ENCODE measurements at places on chromosomes 12 and 14.

- no peak for DNase-seq
These were observed 78.5 kb downstream of the TESC start for GRCh38 chr12:117020536-117021220.

- DNase-seq = no peak
These were observed 433.3 kb upstream of the PRICKLE1 start for GRCh38 chr12:43022838-43023237.

DNA sequence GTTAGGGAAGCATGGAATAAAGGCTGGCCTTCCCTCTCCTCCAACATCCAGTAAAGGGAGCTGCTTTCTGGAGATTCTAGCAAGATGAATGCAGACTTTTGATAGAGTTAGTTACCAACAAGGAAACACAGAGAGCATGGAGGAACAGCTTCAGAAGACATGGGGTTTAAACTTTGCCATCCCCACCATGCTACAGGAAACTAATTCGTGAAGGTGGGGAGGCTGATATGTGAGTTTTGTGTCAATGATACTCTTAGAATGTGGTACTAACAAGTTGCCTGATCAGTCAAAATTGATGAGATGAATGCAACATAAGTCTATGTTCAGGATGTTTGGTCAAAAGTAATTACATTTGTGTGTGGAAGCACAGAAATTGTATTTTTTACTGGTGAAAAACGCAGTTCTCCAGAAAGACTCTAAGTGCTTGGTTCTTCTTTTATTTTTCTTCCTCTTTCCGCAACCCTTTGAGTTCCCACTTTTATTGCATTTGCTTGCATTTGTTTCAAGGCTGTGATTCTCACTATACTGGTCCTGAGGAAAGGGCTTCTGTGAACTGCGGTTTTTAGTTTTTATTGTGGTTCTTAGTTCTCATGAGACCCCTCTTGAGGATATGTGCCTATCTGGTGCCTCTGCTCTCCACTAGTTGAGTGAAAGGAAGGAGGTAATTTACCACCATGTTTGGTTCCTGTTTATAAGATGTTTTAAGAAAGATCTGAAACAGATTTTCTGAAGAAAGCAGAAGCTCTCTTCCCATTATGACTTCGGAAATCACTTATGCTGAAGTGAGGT lies at the start of gene CLEC4A:
Gene CLEC4A (plus strand): TSS at position 494 of the 789 bp plus-strand sequence. CDS start 262 bp downstream, at position 756.
- no peak for DNase-seq

- DNase-seq = no peak
These were observed 88.1 kb downstream of the BCL2L14 start for GRCh38 chr12:12158858-12159257.

DNA sequence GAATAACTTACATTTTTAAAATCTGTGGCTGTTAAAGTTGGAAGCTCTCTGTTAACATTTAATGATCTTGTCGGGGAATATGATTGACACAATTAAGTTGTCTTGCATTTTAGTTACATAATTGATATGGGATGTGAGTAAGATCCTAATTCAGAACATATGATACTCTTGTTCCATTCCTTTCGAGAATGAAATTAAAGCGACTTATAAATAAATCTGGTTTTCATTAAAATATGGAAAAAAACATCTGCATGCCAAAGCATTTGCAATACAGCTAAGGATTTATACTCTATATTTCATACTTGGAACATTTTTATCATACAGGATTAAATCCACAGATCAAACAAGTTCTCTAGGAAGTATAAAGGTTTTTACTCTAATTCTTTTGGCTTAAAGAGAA lies 52.0 kb downstream of the SLC38A6 start:
- no peak for DNase-seq

GRCh38 chr12:109686523-109686922 lies 27.1 kb upstream of the FAM222A start:
- no peak for DNase-seq

GRCh38 chr12:131702573-131702877 lies 8.4 kb upstream of the SFSWAP start:
- DNase-seq = no peak

DNA sequence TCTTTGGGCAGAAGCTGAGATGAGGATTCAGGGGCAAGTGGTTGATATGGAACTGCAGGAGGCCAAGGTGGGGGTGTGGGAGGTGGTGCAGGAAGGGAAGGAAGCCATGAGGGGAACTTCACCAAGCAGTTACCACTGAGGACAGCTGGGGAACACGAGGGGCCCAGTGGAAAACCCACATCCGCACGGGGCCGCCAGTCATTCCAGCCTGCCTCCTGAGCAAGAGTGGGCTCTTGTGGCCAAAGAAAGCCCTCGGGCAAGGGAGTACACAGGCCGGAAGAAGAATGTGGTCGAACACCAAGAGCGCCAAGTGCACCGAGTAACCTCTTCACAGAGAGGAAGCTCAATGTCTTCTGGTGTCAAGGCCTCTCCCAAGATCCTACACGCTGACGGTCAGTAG lies 252.2 kb upstream of the FOXN3 start:
- DNase-seq = no peak

DNA sequence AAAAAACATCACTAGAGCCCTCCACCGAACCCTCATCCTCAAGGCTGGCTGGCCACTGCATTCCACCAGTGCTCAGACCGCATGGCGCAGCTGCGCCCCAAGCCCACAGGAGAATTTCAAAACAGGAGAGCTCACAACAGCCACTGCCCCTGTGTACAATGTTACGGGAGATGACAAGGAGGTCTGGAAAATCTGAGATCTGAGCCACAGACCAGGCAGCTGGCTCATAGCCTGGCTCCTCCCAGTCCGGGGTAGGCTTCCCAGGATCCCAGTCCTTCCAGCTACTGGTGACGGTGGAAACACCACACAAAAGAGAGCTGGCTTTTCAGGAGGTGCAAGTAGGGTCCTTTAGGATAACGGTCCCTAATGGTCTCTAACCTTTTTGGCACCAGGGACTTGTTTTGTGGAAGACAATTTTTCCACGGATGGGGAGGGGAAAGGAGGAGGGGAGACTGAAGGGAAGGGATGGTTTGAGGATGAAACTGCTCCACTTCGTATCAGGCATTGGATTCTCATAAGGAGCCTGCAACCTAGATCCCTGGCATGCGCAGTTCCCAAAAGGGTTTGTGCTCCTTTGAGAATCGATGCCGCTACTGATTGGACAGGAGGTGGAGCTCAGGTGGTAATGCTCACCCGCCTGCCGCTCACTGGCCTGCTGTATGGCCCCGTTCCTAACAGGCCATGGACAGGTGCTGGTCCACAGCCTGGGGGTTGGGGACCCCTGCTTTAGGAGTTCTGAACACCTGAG lies 23.0 kb upstream of the NRDE2 start:
- DNase-seq = no peak

- no peak for DNase-seq
These were observed 17.0 kb downstream of the ACSS3 start for GRCh38 chr12:81094718-81095360.

- no peak for DNase-seq
These were observed 188.3 kb downstream of the CAPZA3 start for GRCh38 chr12:18926188-18926587.

- no peak for DNase-seq
These were observed 130.6 kb downstream of the RALGAPA1 start for GRCh38 chr14:35678403-35679028.

DNA sequence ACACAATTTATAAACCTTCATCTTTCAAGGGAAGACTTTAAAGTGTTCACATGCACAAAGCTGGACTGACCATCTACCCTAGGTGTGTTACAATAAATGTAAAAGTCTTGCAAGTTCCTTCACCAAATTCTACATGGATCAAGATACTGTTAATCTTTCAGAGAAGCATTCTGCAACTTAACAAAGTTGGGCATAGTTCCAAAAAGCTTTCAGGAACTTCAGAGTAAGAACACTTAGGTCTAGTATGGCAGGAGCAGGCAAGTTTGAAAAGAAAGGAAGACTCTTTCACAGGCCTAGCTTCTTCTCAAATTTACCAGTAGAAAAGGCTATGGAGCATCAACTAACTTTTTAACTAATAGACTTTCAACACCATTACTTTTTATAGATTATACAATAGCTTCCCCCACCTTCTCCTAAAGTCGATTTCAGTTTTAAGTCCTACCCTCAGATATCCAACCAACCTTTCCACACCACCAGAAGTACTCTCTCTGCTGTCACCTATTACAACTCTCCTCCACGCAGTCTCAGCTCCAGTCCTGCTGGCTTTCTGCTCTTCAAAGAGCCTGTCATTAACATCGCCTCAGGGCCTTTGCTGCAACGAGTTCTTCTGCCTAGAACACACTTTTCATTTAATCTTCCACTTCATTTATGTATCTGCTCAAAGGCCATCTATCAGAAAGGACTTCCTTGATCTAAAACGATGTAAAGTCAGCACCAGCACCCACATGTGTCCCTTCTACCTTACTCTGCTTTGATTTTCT lies 333.9 kb downstream of the CEP128 start:
- no peak for DNase-seq

GRCh38 chr12:1502379-1502720 lies 92.0 kb downstream of the FBXL14 start:
- no peak for DNase-seq

GRCh38 chr12:94150240-94151121 lies 2.1 kb downstream of the PLXNC1 start:
- peak; percentile 38 for DNase-seq

- DNase-seq = no peak
These were observed 18.2 kb upstream of the IRF2BPL start for GRCh38 chr14:77046721-77047120.

DNA sequence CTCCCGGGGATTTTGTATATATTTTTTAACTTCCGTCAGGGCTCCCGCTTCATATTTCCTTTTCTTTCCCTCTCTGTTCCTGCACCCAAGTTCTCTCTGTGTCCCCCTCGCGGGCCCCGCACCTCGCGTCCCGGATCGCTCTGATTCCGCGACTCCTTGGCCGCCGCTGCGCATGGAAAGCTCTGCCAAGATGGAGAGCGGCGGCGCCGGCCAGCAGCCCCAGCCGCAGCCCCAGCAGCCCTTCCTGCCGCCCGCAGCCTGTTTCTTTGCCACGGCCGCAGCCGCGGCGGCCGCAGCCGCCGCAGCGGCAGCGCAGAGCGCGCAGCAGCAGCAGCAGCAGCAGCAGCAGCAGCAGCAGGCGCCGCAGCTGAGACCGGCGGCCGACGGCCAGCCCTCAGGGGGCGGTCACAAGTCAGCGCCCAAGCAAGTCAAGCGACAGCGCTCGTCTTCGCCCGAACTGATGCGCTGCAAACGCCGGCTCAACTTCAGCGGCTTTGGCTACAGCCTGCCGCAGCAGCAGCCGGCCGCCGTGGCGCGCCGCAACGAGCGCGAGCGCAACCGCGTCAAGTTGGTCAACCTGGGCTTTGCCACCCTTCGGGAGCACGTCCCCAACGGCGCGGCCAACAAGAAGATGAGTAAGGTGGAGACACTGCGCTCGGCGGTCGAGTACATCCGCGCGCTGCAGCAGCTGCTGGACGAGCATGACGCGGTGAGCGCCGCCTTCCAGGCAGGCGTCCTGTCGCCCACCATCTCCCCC lies 777 bp downstream of the ASCL1 start:
- DNase-seq = no peak

DNA sequence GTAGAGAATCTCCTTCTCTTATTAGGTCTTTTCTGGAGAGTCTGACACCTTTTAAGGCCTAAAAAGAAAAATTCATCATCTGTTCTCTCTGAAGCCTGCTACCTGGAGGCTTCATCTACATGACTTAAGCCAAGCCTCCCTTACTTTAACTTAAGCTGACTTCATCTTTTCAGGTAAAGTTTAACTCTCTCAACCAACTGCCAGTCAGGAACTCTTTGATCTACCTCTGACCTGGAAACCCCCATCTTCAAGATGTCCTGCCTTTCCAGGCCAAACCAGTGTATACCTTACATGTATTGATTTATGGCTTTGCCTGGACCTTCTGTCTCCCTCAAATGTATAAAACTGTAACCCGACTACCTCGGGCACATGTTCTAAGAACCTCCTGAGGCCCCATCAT lies 17.5 kb downstream of the GSTZ1 start:
- DNase-seq = no peak

DNA sequence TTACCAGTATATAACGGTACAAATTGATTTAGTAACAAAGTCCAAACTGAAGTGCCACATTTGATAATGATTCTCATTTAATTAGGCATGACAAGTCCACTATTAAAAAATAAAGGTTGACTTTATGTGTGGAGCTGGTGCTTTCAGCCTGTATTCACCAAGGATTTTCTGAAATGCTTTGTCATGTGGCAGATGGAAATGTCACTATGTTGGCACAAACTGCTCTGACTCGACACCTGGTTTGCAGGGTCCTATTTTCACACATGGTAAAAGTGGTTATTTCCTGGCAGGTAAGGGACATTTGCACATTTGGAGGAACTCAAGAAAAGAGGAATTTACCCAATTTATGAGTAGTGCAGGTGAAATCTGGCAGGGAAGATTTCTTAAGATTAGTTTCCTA lies 572.6 kb upstream of the MDGA2 start:
- DNase-seq = no peak

DNA sequence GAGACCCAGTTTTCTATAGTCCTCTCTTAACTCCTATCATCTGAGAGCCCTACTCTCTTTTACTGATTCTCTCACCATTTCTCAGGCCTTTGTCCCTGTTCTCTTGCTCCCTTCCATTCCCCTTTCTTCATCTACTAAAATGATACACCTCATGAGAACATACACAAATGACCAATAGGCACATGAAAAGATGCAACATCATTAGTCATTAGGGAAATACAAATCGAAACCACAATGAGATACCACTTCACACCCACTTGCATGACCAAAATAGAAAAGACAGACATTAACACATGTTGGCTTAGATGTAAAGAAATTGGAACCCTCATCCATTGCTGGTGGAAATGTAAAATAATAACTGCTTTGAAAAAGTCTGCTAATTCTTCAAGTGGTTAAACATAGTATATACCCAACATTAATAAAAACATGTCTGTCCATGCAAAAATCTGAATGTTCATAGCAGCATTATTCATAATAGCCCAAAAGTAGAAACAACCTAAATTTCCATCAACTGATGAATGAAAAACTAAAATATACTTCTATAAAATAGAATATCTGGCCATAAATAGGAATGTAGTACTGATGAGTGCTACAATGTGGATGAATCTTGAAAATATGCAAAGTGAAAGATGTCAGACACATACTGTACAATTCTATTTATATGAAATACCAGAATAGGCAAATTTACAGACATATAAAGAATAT lies 66.0 kb downstream of the DENND5B start:
- no peak for DNase-seq

DNA sequence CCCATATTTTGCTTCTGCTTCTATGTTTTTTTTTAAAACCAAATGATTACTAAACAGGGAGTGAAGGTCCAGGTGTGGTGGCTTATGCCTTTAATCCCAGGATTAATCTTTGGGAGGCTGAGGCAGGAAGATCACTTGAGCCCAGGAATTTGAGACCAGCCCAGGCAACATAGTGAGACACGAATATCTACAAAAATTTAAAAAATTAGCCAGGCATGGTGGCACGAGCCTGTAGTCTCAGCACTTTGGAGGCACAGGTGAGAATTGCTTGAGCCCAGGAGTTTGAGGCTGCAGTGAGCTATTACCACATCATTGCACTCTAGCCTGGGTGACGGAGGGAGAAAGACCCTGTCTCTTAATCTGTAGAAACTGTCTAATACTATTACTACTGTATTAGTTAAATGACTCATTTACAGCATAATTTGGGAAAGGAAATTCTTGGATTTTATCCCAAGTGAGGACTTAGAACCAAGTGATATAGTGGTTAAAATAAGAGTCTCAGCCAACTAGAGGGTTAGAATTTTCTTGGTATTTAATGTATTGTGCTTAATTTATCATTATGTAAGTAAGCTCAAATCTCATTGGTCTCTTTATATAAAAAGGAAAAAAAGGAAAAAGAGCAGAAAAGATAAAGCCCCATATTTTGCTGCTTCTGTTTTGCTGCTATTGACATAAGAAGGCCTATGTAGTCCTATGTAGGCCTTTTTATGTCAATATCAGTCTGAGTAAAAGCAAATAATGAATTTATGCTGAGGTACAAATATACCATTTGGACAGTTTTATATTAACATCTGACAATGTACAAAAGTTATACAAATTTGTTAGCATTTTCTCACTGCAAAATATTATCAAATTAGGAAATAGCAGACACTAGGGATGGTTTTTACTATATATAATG lies 163.4 kb downstream of the RAD51B start:
- no peak for DNase-seq

All from activated gamma-delta T cell treated with Interleukin-2 at 50 U/mL for 16 hours (primary cell).